ENCODE measurements at places on chromosomes 5 and 9.

- H3K27ac ChIP-seq, result no peak overlapping the region
- H3K4me3 ChIP-seq, result no peak overlapping the region
- no peaks in the 10 kb centered on the region for H3K36me3 ChIP-seq
- H3K27me3 ChIP-seq, result peaks cover under 1% of the 10 kb centered on the region
- DNase-seq, result no peak
Observed at GRCh38 chr5:134440201-134440755, 28.6 kb upstream of the CDKN2AIPNL start.

DNA sequence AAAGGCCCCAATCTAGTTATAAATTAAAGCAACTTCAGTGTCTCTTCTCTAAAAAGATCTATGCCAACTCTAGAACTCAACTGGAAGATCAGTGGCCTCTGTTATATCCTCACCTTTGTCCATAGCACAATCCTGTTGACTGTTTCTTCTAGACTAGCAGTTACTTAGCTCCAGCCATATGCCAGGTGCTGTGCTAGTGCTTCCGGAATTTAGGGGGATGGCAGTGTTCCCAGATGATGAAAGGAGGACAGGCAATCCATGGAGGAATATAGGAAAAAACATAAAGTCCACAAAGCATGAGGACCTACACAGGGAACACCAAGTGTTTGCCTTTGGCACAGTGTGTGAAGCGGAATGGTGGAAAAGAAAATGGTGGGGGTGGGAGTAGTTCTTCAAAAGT is 214.3 kb downstream of the MAPKAP1 start:
- DNase-seq, result no peak
- no peak overlapping the region for H3K27ac ChIP-seq
- no peaks in the 10 kb centered on the region for H3K36me3 ChIP-seq

DNA sequence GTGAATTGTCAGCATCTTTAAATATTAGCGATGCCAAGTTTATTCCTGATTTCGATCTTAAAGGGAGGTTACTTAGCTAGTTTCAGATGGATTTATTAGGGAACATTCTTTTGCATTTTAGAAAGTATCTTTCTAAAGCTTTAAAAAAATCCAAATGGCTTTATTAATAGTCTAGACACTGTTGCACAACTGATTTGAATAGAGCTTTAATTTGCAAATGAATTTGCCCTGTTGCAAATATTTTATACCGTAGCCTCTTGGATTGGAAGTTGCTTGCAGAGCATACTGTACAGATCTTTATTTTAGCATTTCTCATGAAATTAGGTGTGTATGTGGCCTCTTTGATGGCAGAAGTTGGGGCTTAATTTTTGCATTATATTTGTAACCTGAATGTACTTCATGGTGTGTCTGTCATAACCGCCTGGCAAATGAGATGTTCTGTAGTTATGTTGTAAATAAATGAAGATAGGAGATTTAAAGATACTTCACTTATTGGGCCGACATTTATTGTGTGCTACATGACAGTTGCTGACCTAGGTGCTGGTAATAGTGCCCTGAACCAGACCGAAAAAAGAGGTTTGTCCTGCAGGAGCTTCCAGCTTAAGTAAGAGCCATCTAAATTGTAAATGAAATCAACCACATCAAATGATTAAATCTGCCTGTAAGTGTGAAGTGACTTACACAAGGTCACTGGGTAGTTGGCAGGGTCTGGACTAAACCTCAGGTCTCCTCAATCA is 1.8 kb downstream of the TCERG1 start:
- peaks cover 39% of the 10 kb centered on the region for H3K4me1 ChIP-seq
- no peak overlapping the region for H3K27ac ChIP-seq
- no peaks in the 10 kb centered on the region for H3K27me3 ChIP-seq
- DNase-seq, result no peak
- peaks cover 9% of the 10 kb centered on the region for H3K36me3 ChIP-seq

DNA sequence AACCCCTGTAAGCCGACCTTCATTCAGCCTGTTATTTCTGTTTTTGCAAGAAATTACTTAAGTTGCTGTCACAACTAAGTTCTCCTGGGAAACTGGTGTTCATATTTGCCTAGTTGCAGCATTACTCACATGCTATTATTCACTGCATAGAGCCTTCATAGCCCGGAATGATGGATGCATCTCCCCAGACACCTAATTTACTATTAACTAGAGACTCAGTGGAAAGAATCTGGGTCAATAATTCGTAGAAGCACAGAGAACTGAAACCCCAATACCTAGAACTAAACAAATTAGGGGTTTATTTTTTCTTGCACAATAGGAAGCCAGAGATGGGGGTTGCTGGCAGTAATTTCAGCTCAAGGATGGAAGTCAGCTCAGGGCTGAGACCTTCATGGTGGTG is 45.7 kb upstream of the FAM170A start:
- H3K36me3 ChIP-seq, result no peaks in the 10 kb centered on the region
- H3K27ac ChIP-seq, result no peak overlapping the region
- no peak for DNase-seq
- peaks cover 6% of the 10 kb centered on the region for H3K27me3 ChIP-seq
- H3K4me3 ChIP-seq, result no peak overlapping the region
- no peaks in the 10 kb centered on the region for H3K4me1 ChIP-seq

DNA sequence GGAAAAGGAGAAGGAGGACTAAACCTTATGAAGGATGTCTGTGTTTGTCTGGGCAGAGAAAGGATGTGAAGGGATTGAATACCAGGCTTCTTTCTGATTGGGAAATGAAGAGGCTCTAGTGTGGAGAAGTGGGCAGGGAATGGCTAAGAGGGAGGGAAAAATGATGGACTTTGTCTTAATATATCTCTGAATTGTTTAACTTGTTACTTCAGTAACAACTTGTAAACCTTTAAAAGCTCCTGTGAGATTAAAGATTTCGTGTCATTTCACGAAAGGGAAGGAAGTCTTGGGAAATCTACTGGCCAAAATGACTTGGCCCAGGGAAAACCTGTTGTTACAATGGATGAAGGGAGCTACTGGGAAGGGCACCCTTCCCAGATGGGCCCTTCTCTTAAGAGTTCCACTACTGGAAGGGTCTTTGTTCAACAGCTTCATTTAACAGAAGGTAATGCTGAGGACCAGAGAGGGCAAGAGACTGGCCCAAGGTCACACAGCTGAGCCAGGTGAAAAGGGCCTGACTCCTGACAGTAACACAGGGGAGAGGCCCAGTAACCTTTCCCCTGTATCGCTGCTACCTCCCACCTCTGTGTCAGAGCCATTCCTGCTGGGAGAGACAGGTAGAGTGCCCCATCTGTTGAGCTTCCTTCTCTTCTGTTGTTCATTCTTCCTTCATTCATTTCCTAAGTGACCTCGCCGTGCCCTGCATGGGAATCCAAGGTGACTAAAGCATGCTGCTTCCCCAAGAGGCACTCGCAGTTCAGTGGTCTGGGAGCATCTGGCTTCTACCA is 5.1 kb upstream of the TCOF1 start:
- no peak overlapping the region for H3K27ac ChIP-seq
- no peak overlapping the region for H3K4me3 ChIP-seq
- H3K4me1 ChIP-seq, result peaks cover 15% of the 10 kb centered on the region
- peaks cover 4% of the 10 kb centered on the region for H3K27me3 ChIP-seq
- H3K36me3 ChIP-seq, result no peaks in the 10 kb centered on the region
